ENCODE measurements at places on chromosomes 2 and 18.

DNA sequence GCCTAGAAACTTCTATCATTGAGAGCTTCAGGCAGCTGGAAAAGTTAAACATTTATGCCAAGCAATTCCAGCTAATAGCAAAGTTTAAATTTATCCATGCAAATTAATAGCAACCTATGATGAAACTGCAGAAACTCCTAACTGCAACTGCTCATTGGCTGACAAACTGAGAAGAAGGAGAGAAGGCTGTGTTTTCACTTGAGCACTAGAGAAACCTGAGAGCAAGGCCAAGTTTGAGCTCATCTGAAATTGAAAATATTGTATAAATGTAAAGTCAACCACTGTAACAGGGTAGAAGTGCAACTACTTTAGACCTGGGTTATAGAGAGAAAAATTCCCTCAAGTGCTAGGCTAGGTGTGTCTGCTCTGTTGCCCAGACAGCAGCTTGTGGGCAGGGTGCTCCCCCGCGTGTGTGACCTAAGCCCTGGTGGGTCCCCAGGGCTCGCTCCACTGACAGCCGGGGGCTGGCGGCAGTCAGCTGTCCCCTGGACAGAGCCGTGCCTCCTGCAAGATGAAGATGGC is 50.2 kb downstream of the CABYR start:
- DNase-seq, result no peak

- peak; percentile 49 for DNase-seq
These were observed 667 bp downstream of the GFPT1 start for GRCh38 chr2:69386360-69386759.

DNA sequence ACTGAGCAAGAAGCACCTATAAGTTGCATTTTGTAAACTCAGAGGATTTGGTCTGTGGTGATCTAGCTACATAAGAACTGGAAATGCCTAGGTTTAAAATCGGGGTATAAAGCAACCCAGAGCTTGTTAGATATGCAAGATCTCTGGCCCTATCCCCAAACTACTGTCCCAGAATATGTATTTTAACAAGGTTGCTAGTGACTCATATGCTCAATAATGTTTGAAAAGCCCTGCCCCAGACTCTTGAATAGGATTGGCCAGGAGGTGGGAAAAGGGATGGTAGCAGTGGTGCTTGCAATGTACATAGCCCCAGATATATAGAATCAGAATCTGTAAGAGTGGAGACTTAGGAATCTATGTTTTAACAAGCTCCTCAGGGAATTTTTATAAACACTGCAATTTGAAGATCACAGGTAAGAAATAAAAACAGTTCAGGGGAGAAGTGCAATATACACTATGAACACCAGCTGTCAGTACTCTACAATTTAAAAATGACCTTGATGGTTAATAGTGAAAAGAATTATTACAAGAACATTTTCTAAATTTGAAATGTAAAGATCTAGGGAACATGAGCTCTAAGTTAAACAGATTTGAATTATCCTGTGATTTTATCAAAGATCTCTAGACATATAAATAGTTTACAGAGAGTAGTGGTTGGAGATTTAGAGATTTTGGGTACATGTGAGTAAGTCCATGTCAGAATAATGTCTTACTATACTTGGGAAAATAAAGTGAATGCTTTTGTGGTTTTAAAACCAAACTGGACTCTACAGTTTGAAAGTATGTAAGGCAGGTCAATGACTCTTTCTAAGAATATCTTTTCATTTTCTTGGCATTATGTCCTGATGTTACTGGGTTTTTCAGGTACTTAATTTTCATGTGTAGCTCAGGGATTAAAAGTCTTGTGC is 7.7 kb upstream of the MMADHC start:
- no peak for DNase-seq

- DNase-seq, result no peak
These were observed 240.1 kb upstream of the MMADHC start for GRCh38 chr2:149827585-149828126.

GRCh38 chr2:46981662-46982350 is 66.2 kb upstream of the MCFD2 start:
- no peak for DNase-seq

GRCh38 chr2:157194097-157194688 is 63.3 kb upstream of the GALNT5 start:
- no peak for DNase-seq
